ENCODE measurements at places on chromosomes 11 and 22.

DNA sequence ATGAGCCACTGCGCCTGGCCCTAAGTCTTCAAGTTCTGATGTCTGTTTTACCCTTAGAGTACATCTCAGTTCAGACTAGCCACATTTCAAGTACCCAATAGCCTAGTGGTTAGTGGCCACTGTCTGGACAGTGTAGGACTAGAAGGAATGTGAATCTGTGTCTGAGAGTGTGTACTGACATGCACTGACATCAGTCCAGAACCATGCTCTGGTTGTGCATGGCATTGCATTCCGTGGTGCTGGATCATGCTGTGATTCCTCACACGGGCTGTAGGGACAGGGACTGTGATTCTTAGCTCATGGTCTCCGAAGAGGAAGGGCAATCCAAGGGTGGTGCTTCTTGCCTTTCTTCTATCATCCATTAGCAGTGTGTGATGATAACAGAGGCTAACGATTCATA lies 41.1 kb downstream of the AMOTL1 start:
- DNase-seq = no peak

DNA sequence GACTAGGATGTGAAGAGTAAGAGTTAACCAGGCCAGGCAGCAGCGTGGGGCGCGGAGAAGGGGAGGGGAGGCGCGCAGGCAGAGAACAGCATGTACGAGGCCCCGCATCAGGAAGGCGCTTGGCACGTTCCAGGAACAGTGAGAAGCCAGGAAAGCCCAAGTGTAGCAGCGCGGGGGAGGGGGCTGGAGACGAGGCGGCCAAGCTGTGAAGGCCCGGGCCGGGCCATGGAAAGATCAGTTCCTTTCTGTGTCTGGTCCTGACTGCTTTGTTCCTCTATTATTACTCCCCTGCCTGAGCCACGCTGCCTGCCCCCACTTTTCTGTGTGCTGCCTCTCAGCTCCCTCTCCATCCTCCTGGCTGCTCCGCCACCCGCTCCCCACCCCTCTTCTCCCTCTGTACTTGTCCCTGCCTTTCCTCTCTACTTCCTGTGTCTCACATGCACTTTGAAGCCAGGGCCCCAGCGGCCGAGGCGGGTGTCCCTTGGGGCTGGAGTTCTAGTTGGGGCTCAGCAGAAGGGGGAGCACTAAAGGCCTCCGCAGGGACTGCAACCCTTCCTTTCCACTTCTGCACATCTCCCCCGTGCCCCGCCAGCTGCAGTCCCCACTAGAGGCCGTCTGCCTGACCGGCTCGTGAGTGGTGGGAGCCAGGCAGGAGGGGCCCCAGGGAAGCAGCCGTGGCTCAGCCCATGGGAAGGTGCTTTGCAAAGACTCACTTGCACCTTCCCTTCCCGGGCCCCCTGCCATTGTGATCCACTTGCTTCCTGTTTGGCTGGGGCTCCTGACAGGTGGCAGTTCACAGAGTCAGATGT lies 63.7 kb downstream of the PRDM11 start:
- DNase-seq = no peak

DNA sequence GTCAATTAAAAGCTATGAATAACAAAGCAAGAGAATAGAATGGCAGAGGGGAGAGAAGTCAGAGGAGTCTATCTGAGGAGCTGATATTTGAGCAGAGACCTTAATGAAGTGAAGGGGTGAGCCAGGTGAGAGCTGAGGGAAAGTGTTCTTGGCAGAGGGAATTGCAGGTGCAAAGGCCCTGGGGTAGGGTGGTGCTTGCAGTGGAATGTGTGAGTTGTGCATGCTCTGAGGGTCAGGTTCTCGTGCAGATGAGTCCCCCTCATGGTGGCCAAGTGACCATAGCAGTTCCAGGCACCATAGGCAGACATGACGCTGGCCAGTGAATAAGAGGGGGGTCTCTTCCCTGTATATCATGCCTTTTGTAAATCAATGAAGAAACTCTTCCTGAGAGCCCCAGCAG lies 58.9 kb upstream of the ALX4 start:
- no peak for DNase-seq

- no peak for DNase-seq
Measured at GRCh38 chr22:47573141-47573540, 810.7 kb downstream of the TBC1D22A start.

DNA sequence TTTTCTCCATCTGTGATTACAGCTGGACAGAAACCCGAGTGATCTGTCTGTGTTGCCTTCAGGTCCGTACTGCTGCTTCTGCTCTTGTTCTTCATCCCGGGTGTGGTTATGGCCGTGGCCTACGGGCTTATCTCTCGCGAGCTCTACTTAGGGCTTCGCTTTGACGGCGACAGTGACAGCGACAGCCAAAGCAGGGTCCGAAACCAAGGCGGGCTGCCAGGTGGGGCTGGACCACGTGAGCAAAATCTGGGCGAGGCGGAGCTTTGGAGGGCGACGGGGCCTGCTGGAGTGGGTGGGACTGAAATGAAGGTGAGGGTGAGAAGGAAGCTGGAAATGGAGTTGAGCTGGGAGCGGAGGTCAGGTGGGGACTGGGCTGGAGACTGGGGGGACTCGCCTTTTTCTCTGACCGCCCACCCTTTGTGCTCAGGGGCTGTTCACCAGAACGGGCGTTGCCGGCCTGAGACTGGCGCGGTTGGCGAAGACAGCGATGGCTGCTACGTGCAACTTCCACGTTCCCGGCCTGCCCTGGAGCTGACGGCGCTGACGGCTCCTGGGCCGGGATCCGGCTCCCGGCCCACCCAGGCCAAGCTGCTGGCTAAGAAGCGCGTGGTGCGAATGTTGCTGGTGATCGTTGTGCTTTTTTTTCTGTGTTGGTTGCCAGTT lies 11.1 kb downstream of the CCKBR start:
- DNase-seq = no peak

GRCh38 chr22:35620624-35621251 lies 3.6 kb upstream of the MB start:
- no peak for DNase-seq

- no peak for DNase-seq
Measured at GRCh38 chr22:41620589-41621098, at the start of gene DESI1. TSS of gene DESI1 (minus strand) at chr22:41621043. CDS start at chr22:41620839, 204 bp downstream.

Data from activated CD4-positive, alpha-beta T cell treated with anti-CD3 and anti-CD28 coated beads for 24 hours (primary cell).